Esophagus mucosa (tissue), 1 donor: ENCODE measurements at places on chromosomes 1 and 21.

DNA sequence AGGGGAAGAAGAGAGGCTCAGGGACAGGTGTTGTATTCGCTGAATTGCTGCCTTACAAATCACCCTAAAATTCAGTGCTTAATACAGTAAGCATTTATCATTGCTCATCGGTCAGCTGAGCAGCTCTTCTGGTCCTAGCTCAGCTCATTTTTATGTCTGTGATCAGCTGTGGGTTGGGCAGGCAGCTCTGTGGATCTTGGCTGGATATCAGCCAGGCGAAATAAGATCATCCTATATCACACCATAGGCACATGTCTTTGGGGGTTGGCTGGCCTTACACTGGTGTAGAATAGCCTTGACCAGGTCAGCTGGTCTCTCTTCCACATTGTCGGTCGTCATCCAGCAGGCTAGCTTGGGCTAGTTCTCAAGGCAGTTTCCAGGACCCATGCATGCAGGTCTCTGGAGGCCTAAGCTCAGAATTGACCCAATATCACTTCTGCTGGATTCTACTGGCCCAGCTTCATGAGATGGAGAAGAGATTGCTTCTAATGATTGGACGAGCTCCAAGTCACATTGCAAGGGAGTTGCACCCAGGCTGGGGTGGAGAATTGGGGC is 448.6 kb downstream of the KIF26B start:
- no peak for ATAC-seq

DNA sequence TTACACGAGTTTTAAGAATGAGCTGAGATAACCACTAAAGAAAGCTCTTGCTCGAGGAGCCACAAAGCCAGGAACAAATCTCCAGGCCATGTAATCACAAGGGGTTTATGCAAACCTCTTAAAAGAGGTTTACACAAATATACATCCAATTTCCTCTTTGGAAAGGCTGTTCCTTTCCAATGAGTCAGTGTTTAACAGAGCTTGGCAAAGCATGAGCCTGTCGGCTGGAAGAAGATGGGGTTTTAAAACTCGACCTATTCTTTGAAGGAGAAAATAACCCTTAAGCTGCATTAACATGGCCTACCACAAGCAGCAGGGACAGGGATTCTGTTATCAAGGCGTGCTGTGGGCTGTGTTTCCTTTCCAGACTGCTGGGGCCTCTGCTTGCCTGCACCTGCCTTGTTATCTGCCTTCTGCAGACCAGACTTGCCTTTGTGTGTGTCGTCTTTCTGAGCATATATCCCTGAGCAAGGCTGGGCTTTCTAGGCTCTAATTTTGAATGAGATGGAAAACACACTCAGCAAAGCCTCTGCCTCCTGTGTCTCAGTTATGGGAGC is 40.6 kb upstream of the CYP2J2 start:
- peak; percentile 36 for ATAC-seq

DNA sequence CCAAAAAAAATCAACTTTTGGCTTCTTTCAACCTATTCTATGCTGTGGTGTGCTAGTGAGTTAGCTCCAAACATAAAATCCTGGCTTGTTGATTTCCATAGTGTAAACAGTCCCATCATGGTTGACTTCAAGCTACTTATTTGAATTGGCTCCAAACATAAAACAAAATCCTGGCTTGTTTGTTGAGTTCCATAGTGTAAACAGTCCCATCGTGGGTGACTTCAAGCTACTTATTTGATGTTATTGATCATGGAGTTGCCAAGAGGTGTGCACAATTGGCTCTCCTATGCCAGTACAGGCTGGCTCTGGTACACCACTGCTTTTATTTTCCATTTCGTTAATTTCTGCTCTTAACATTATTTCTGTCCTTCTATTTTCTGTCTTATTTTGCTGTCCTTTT is 1.8 kb upstream of the COA6 start:
- ATAC-seq: no peak

GRCh38 chr1:48683839-48684238 is 92.9 kb downstream of the BEND5 start:
- ATAC-seq: no peak
